Femur (tissue), 1 donor: ENCODE measurements at places on chromosomes 16 and 17.

GRCh38 chr17:58527949-58528348 lies 13.5 kb upstream of the MTMR4 start:
- DNase-seq, result no peak

DNA sequence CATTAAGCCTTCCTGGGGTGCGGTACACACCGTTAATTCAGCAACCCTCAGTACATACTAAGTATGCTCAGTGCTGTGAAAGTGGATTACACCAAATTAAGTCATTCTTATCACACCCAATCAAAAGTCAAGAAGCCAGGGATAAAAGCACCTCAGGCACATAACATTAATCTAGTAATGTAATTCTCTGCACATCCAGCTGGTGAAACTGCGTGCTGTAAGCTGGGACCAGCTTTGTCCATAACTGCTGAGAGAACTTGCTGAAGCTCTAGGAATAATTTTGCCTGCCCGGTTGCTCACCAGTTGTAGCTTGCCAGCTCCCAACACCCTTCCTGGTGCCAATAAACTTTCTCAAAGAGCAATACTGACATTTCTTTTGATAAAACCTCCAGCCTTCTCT lies 44.9 kb downstream of the SLC47A1 start:
- DNase-seq, result no peak

DNA sequence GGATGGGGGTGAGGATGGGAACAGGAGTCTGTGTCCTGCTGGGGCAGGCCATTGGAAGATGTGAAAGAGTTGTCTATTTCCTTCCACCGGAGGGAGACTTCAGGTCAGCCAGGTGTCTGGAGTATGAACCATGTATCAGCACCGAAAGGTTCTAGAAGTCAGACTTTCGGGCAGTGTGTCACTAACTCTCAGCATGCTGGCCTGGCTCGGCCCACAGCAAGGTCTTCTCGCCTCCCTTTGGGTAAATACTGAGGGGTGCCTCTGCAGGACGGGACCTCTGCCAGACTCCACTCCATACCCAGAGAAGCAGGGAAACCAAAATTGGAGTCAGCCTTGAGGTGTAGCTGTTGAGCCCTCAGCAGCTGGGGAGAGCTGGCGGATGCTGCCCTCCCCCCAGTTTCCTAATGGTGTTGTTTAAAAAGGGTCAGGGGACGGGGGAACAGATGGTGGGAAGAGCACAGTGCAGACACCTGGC lies 507 bp downstream of the CIITA start:
- no peak for DNase-seq

DNA sequence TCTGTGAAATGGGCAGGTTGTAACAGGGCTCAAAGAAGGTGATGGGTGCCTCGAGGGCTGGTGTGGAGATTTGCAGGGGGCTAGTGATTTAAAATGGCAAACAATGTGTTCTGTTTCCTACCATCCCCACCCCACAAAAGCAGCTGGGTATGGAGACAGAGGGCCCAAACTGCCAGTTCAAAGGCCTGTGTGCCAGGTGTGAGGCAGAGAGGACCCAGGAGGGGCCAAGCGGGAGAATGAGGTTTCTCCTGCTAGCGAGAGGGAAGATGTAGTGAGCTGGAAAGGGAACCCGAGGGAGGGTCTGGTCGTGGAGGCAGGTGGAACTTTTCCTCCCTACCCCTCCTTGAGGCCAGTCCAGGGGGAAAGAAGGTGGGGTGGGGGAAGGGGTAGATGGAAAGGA lies 39.4 kb downstream of the LAT start:
- DNase-seq, result no peak

DNA sequence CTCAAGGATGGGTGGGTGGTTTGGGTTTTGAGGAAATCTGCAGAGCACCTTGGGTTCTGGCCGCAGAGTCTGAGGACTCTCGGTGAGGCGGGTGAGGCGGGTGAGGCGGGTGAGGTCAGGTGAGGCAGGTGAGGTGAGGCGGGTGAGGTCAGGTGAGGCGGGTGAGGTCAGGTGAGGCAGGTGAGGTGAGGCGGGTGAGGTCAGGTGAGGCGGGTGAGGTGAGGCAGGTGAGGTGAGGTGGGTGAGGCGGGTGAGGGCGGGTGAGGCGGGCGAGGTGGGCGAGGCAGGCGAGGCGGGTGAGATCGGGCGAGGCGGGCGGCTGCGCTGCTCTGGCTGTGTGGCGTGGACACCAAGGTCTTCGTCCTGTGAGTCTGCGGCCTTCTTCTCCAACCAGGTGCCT lies 24.1 kb upstream of the RPL13 start:
- DNase-seq, result no peak

GRCh38 chr16:85594978-85595661 lies 18.0 kb upstream of the GSE1 start:
- no peak for DNase-seq

DNA sequence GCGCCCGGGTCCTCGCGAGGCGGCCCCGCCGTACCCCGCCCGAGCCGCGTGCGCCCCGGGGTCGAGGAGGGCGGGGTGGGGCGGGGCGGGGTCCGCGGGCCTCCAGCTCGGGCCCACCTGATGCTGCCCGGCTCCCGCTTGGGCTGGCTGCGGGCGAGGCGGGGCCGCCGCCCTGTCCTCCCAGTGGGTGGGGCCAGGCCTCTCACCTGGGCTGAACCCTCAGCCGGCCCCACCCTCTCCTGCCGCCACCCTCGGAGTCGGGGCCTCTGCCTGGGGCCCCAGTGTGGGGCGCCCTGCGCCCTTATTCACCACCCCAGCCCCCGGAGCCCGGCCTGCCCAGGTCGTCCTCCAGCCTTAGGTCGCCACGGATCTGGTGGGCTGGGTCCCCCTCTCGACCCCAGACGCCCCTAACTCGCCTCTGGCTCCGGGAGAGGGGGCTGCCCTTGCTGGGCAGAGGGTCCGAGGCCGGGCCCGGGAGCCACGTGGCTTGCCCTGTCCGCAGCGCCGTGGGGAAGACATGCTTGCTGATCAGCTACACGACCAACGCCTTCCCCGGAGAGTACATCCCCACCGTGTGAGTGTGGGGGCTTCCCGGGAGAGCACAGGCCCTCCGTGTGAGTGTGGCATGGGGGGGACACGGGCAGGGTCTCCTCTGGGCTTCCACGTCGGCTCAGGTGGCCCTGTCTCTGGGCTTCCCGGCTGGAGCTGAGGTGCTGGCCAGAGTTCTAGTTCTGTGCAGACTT lies 578 bp downstream of the RAC3 start:
- no peak for DNase-seq
